Psoas muscle (tissue), 8 donors: ENCODE measurements at places on chromosomes 13 and 19.

GRCh38 chr13:66139701-66140100, 1090.4 kb downstream of the PCDH9 start:
- DNase-seq = no peak

DNA sequence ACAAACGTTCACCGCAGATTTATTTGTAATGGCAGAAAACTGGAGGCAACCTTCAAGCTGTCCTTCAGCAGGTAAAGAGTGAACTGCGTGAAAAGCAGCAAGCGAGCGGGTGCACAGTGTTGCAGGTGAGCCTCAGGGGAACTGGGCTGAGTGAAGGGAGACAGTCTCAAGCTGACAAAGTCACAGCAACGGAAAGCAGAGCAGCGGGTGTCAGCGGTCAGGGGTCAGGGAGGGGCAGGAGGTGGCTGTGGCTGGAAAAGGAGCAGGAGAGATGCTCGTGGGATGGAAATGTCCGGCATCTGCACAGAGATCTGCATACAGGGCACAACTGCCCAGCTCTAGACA, 8.5 kb upstream of the RASA3 start:
- no peak for DNase-seq

- DNase-seq = no peak
These were observed 2.4 kb upstream of the FLT1 start for GRCh38 chr13:28497143-28497876.

GRCh38 chr19:46791944-46792343, 3.5 kb upstream of the SLC1A5 start:
- no peak for DNase-seq

- no peak for DNase-seq
These were observed 328.7 kb downstream of the SPRY2 start for GRCh38 chr13:80012251-80012650.

- no peak for DNase-seq
These were observed 8.1 kb upstream of the SLITRK1 start for GRCh38 chr13:83890358-83890757.
